Peyer's patch (tissue), 4 donors: ENCODE measurements at places on chromosomes 5 and 9. TPM values are rescaled to one million over a fixed set of nuclear protein-coding genes. Genes with fewer than 3 reads are reported as not detected.

Gene C5
- total RNA-seq, result 1.2 TPM

Gene HDAC3
- total RNA-seq, result 51.2 TPM

Gene FIBCD1
- total RNA-seq, result not detected

Gene SLC34A1
- 0.35 TPM for total RNA-seq

Gene DDX4
- total RNA-seq, result not detected

Gene RANBP6
- total RNA-seq, result 6.0 TPM

Gene RASGRF2
- total RNA-seq, result 17.3 TPM

Gene PGM5
- total RNA-seq, result 30.5 TPM

Gene PCDHGA7
- total RNA-seq, result 1.3 TPM

Gene SKIC3
- total RNA-seq, result 57.2 TPM

- no peak overlapping the region for H3K27ac ChIP-seq
- no peaks in the 10 kb centered on the region for H3K27me3 ChIP-seq
- H3K4me1 ChIP-seq, result no peaks in the 10 kb centered on the region
- H3K36me3 ChIP-seq, result no peaks in the 10 kb centered on the region
Measured at GRCh38 chr5:62197697-62198096, 108.3 kb upstream of the KIF2A start.

DNA sequence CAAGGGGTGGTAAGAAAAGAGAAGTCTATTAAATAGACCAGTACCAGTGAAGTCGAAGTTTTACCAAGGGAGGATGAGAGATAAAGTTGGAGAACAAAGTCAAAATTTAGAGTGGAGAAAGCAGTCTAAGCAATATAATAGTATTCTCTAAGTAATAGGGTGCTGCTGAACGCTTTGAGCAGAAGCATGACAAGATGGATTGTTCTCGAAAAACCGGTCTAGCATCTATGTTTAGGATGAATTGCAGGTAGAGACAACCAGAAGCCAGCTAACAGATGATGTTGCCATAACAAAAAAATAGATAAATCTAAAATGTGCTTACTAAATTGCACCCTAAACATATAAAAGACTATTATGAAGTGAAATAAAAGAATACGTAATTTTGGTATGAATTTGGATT lies 237.0 kb downstream of the PRELID2 start:
- H3K36me3 ChIP-seq, result no peaks in the 10 kb centered on the region
- H3K27me3 ChIP-seq, result no peaks in the 10 kb centered on the region
- no peak overlapping the region for H3K4me3 ChIP-seq
- no peaks in the 10 kb centered on the region for H3K4me1 ChIP-seq
- no peak overlapping the region for H3K27ac ChIP-seq

GRCh38 chr9:104025104-104025503 lies 69.0 kb upstream of the SMC2 start:
- no peak overlapping the region for H3K4me3 ChIP-seq
- H3K36me3 ChIP-seq, result no peaks in the 10 kb centered on the region
- no peak for DNase-seq
- no peaks in the 10 kb centered on the region for H3K27me3 ChIP-seq

GRCh38 chr9:112384690-112385089 lies 4.8 kb downstream of the HSDL2 start:
- DNase-seq, result no peak
- no peak overlapping the region for H3K4me3 ChIP-seq
- no peak overlapping the region for H3K27ac ChIP-seq
- H3K36me3 ChIP-seq, result no peaks in the 10 kb centered on the region
- no peaks in the 10 kb centered on the region for H3K4me1 ChIP-seq

DNA sequence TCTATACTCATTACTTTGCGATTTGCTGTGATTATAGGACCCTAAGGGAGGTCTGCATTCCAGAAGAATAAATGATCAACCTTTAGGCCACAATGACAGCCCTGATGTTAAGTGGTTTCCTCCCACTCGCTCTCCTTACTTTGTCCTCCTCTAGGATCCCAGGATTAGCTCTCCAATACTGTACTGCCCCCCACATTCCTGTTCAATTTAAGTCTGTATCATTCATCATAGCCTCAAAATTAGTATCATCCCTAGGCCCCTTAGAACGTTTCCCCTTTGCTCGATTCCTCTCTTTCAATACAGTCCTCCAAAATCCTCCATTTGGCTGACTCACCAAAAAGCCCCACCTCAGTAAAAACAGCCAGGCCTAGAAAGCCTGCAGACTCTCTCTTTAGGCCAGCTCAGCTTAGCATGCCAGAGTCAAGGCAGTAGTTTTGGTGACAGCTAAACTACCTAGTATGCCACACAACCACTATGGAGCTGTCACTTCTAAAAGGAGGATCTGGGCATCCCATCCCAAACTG lies 24.4 kb downstream of the RNF145 start:
- DNase-seq, result no peak
- peaks cover 4% of the 10 kb centered on the region for H3K36me3 ChIP-seq
- H3K27ac ChIP-seq, result no peak overlapping the region
- no peak overlapping the region for H3K4me3 ChIP-seq

GRCh38 chr5:138438003-138438723 lies 694 bp upstream of the REEP2 start:
- peaks cover 34% of the 10 kb centered on the region for H3K36me3 ChIP-seq
- DNase-seq, result no peak
- no peak overlapping the region for H3K27ac ChIP-seq
- H3K4me3 ChIP-seq, result peak overlapping the region; percentile 46
- no peaks in the 10 kb centered on the region for H3K27me3 ChIP-seq
- H3K4me1 ChIP-seq, result peaks cover 5% of the 10 kb centered on the region

- DNase-seq, result no peak
- no peaks in the 10 kb centered on the region for H3K4me1 ChIP-seq
- no peak overlapping the region for H3K27ac ChIP-seq
- H3K27me3 ChIP-seq, result no peaks in the 10 kb centered on the region
- no peak overlapping the region for H3K4me3 ChIP-seq
Measured at GRCh38 chr5:10870791-10871190, 109.8 kb upstream of the DAP start.

GRCh38 chr9:99201603-99202002 lies 20.1 kb downstream of the ALG2 start:
- H3K27ac ChIP-seq, result no peak overlapping the region
- H3K4me1 ChIP-seq, result no peaks in the 10 kb centered on the region
- H3K4me3 ChIP-seq, result no peak overlapping the region
- no peak for DNase-seq

- DNase-seq, result no peak
- H3K4me3 ChIP-seq, result no peak overlapping the region
- H3K36me3 ChIP-seq, result no peaks in the 10 kb centered on the region
Measured at GRCh38 chr9:136024286-136024685, 63.1 kb upstream of the UBAC1 start.

DNA sequence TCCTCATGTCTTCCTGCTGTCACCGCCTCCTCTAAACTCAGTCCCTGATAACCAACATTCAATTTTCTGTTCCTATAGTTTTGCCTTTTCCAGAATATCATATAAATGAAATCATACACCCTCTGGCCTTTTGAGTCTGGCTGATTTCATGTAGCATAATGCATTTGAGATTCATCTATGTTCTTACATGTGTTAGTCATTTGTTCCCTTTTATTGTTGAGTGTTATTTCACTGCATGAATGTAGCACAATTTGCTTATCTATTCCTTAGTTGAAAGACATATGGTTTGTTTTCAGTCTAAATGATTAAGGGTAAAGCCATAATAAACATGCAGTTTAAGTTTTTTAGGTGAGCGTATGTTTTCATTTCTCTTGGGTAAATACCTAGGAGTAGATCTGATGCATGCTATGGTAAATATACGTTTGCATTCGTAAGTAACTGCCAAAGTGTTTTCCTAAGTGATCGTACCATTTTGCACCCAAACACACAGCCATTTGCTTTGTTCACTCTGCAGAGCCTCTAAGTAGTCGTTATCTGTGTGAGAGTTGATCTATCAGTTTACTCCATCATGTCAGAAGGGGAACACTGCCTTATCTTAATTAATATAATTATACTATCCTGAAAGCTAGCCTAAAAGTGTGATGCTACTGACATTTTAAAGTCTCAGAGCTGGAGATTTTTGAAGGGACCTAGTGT lies 460.8 kb downstream of the DMAC1 start:
- no peak overlapping the region for H3K27ac ChIP-seq
- H3K4me3 ChIP-seq, result no peak overlapping the region
- no peaks in the 10 kb centered on the region for H3K36me3 ChIP-seq
- no peak for DNase-seq
- no peaks in the 10 kb centered on the region for H3K4me1 ChIP-seq

DNA sequence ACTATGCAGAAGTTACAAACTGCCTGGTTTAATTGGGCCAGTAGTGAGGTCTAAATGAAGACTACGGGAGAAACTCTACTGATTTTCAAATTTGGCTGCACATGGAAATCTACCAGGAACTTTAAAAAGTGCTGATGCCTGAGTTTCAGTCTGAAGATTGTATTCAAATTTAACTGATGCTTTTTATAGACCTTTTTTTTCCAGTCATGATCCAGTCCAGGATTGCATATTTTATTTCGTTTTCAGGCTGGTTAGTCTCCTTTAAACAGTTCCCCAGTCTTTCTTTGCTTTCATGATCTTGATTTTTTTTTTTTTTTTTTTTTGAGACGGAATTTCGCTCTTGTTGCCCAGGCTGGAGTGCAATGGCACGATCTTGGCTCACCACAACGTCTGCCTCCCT lies 23.7 kb upstream of the SPZ1 start:
- H3K27me3 ChIP-seq, result no peaks in the 10 kb centered on the region
- no peaks in the 10 kb centered on the region for H3K4me1 ChIP-seq
- no peak for DNase-seq
- H3K27ac ChIP-seq, result no peak overlapping the region

DNA sequence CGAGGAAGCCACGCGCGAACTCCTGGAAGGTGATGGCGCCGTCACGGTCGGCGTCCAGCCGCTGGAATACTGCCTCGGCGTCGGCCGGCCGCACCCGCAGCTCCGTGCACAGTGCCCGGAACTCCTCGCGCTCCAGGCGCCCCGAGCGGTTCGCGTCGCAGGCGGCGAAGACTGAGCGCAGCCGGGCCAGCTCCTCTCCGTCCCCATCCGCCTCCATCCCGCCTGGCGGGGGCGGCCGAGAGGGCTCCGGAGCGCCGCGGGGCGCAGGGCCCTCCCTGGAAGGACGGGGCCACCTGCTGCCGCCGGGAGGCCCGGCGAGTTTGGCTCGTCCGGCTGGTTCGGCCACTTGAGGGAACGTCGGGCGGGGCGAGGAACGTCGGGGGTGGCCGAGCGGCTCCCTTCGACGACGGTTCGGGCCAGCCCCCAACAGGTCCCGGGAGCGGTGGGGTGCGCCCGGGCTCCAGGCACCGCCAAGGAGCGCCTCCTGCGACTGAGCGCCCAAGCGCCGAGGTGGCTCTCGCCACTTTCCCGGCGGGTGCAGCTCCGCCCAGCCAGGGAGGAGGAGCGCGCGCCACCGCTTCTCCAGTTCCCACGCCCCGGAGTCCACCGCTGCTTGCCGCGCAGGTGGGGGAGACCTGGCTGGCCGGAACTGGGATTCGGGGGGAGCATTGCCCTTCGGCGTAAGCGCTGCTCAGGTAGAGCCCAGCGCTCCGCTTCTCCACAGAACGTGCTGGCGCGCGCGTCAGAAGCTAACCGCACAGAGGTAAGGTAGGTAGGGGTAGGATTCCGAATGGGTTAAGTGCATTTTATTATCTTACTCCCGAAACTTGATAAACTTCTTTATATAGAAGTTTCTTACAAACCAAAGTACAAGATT lies at the start of gene RASEF:
TSS of gene RASEF (minus strand) at position 492 of the 877 bp plus-strand sequence. CDS start at position 217, 275 bp downstream.
- H3K4me3 ChIP-seq, result peak within 1 kb of the TSS; percentile 59
- no peaks in the 10 kb centered on the region for H3K4me1 ChIP-seq
- no peaks in the 10 kb centered on the region for H3K36me3 ChIP-seq
- no peak for DNase-seq

DNA sequence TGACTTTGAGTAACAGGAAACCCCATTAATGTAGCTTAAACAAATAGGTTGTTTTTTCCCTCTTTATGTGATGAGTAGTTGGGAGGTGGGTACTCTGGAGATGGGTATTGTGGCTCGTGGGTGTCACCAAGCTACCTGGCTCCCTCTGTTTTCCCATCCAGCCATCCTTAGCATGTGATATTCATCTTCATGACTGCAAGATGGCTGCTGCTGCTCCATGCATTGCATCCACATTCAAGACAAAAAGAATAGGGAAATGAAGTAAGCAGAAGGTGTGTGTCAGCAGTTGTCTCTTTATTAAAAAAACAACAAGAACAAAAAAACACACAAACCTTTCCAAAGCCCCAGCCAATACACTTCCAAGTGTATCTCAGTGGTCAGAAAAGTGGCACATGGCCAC lies 6.5 kb upstream of the ARHGAP26 start:
- no peak overlapping the region for H3K27ac ChIP-seq
- H3K4me1 ChIP-seq, result no peaks in the 10 kb centered on the region
- no peaks in the 10 kb centered on the region for H3K27me3 ChIP-seq
- H3K4me3 ChIP-seq, result no peak overlapping the region

- H3K4me1 ChIP-seq, result peaks cover 3% of the 10 kb centered on the region
- no peak overlapping the region for H3K4me3 ChIP-seq
- no peak overlapping the region for H3K27ac ChIP-seq
- no peak for DNase-seq
Measured at GRCh38 chr5:109655841-109656240, 33.9 kb upstream of the MAN2A1 start.

DNA sequence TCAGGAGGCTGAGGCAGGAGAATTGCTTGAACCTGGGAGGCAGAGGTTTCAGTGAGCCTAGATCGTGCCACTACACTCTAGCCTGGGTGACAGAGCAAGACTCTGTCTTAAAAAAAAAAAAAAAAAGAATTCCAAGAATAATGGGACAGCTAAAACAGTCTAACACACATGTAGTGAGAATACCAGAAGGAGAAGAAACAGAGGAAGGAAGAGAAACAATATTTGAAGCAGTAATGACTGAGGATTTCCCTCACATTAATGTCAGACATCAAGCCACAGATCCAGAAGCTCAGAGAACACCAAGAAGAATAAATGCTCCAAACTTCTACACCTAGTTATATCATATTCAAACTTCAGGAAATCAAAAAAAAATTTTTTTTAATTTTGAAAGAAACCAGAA lies 47.1 kb upstream of the EFNA5 start:
- no peaks in the 10 kb centered on the region for H3K27me3 ChIP-seq
- H3K4me1 ChIP-seq, result no peaks in the 10 kb centered on the region
- no peaks in the 10 kb centered on the region for H3K36me3 ChIP-seq
- no peak overlapping the region for H3K27ac ChIP-seq
- H3K4me3 ChIP-seq, result no peak overlapping the region
- DNase-seq, result no peak

DNA sequence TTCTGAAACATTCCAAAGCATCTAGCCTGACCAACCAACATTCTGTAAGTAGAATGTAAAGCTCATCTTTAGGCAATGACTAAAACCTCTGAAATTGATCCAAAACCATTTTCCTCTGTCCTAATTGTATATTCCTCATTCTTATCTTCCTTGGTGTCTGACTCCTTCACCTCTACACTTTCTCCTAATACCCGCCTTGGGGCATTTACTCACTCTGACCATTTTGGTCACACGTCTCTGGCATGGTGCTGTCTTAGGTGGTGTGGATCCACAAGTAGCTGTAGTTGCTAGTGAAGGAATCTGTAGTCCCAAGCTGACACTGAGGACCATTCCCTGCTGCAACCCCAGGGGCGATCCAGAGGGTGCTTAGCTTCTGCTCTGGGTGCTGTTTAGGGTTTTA lies 40.8 kb upstream of the LMNB1 start:
- H3K27me3 ChIP-seq, result no peaks in the 10 kb centered on the region
- H3K36me3 ChIP-seq, result no peaks in the 10 kb centered on the region
- H3K4me1 ChIP-seq, result no peaks in the 10 kb centered on the region
- DNase-seq, result no peak
- no peak overlapping the region for H3K4me3 ChIP-seq
- no peak overlapping the region for H3K27ac ChIP-seq

- no peaks in the 10 kb centered on the region for H3K27me3 ChIP-seq
- H3K36me3 ChIP-seq, result no peaks in the 10 kb centered on the region
- DNase-seq, result peak; percentile 69
- no peaks in the 10 kb centered on the region for H3K4me1 ChIP-seq
- peak overlapping the region; percentile 58 for H3K27ac ChIP-seq
Measured at GRCh38 chr9:133677126-133678010, 41.2 kb downstream of the DBH start.

- H3K4me1 ChIP-seq, result no peaks in the 10 kb centered on the region
- no peaks in the 10 kb centered on the region for H3K27me3 ChIP-seq
- no peak overlapping the region for H3K4me3 ChIP-seq
- H3K36me3 ChIP-seq, result no peaks in the 10 kb centered on the region
- no peak for DNase-seq
Measured at GRCh38 chr5:502325-503079, 21.7 kb downstream of the SLC9A3 start.
